NCI-H69 (cell line): ENCODE measurements at places on chromosomes 4 and X.

DNA sequence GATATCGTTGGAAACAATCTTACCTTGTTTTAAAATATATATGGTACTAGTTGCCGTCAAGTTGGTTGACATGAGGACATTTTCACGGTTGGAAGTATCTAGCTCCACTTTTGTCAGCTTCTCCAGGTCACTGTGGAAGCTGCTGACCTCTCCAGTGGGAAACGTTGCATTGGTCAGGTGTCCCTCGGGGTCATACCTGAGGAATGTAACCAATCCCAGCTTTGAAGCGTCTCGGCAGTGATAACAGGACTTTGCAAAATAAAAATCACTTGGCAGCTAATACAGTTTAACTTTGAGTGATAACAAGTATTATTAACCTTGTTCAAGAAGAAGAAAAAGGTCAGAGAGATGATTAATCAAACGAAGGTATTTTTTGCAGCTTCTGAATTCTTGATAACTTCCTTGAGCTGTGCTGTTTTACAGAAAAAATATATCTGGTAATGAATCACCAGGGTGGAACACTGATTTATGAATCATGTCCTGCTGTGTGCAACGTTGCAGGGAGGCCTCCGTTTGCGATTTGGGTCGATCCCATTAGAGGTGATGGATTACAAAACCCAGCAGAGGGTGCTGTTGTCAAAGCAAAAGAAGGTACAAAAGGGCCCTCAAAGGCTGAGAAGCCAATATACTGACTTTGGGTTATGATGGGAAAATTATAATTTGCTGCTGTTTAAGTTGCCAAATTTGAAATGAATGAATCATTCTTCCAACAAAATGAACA, 60.1 kb downstream of the SH2D1A start:
- DNase-seq: peak; percentile 86

DNA sequence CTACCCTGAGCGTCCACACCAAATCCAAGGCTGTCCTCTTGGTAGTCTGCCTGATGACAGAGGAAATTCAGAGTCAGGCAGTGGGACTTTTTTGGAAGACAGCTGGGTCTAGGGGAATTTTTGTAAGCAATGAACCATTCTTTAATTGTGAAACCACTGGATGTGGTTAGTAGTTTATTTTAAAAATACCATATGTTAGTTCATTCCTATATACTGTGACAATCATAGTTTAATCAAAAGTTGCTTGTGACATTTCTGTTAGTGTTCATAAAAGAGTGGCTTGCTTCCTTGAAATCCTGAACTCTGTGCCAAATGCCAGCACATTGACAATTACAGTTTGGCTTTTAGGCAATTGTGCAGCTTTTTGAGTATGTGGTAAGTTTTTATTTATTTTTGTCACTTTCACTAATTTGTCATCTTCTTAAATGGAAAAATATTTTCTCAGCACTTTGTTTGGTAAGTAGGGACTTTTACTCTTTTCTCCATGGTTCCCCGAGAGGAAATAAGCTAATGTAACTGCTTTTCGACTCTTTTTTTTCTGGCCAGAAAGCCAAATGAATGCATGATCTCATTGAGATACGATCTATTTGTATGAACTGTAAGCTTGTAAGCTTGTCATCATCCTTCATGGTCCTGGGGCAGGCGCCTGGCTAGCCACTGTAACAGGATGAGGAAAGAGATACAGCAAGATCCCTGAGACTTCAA, 72.6 kb upstream of the SLC4A4 start:
- DNase-seq: no peak

- no peak for DNase-seq
Observed at GRCh38 chr4:2084316-2084715, 25.2 kb downstream of the NAT8L start.

GRCh38 chr4:36320117-36320896, 38.9 kb downstream of the DTHD1 start:
- no peak for DNase-seq

DNA sequence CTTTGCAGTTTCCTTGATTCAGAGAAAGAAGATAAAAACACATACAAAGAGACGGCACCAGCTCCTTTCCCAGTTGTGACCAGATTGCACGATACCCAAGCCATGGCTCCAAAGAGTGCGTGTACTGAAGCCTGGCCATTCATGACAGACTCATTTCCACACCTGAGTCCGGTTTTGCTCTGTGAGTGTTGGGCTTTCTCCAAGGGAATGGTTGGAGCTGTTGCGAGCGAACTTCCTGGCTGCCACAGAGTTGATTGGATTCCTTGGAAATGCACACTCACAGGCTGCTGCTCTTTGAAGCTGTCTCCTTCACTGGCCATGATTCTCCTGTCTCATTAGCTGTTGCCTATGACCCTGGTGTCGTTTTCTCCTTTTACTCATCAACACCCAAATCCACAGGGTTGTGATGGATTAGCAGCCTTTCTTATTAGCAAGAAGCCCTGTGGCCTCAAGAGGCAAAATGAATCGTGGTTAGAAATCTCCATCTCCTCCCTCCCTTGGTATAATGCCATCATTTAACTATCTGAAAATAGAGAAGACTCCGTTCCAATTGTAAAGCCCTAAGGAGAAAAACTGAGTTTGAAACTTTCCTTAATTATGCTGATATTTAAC, 43.9 kb upstream of the BBS12 start:
- DNase-seq: no peak

GRCh38 chr4:89567936-89568335, 260.3 kb upstream of the GPRIN3 start:
- DNase-seq: no peak

DNA sequence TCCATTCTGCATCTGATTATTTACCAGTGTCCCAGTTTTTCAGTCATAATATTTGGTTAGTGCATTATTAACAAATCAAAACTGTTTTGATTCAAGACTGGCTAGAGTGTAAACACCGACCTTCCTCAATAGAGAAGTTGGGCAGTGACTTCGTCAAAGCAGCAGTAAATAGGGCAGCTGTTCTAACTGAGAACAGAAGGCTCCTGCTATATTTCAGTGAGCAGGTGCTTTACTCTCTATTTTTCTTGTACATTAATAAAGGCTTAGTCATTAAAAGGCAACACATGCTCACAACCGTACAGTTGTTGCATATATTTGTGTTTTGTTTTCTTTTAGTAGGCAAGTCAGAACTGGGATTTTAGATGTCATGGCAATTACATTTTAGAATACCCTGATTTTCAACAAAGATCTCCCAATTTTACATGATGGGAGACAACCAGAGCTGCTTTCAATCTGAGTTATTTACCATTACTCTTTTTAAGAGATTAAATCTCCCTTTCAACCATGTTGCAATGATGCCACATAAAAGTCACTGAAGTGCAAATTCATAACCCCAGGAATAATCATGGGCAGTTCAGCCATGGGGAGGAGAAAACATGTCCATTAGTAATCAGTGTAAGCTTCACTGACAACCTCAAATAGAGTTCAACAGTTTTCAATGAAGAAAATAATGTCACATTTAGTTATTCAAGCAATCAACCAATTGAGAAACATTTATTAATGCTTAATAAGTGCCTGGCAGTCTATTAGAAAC, 233.3 kb downstream of the NDST4 start:
- DNase-seq: peak; percentile 72

DNA sequence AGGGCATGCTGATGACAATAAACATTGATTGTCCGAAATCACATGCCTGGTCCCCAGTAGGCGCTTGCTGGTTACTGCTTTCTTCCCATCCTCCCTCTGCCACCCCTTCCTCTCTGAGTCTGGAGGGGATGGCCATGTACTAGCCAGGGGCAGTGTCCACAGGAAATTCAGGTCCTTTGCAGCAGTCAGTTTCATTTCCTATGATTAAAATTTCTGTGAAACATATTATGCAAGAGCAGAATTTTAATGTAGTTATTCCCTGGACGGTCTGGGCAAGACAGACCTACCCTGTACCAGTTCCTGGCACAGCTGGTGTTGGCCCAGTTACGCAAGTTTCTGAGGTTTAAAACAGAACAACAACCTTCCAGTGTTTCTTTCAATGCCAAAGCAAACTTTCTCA, 28.2 kb upstream of the TLR2 start:
- DNase-seq: no peak

DNA sequence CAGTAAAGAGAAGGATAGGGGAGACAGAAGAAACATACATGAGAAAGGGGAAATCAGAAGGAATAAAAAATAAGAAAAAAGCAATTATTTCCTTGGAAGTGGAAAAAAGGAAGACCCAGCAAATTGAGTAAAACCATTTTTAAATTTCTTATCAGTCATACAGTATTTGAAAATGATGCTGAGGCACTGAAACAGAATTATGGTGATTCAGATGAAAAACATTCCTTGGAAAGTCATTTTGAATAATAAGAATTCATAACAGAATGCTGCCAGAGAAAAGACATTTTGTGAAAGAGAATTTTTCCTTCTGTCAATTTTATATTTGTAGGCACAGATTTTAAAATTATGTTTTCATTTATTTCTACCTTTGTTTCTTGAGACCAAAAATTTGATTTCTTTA, 895.5 kb upstream of the EPHA5 start:
- DNase-seq: no peak

- no peak for DNase-seq
Observed at GRCh38 chr4:10722957-10723356, 38.4 kb upstream of the CLNK start.

GRCh38 chr4:54384563-54384962, 155.5 kb downstream of the PDGFRA start:
- DNase-seq: peak; percentile 21

GRCh38 chrX:11944501-11944900, 186.5 kb downstream of the MSL3 start:
- DNase-seq: peak; percentile 72

- no peak for DNase-seq
Observed at GRCh38 chr4:147643616-147644015, 26.4 kb downstream of the TMEM184C start.
